ENCODE measurements at places on chromosomes 7 and 10.

DNA sequence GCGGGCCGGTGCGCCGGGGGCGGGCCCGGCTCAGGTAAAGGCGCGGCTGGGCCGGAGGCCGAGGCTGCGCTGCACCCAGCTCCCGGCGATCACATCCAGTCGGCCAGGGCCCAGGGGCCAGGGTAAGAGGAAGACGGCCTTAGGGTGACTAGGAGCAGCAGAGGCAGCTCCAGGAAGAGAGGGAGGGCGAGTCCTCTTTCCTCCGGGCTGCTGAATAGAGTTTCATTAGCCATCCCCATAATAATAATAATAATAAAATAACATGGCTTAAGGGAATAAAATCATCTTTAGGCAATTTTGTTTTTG is 44.8 kb upstream of the CDK1 start:
- peaks cover 6% of the 10 kb centered on the region for H3K4me1 ChIP-seq
- H3K4me3 ChIP-seq = peak overlapping the region; percentile 75
- H3K27me3 ChIP-seq = peaks cover 15% of the 10 kb centered on the region
- no peaks in the 10 kb centered on the region for H3K36me3 ChIP-seq
- peak; percentile 78 for DNase-seq

GRCh38 chr7:152759949-152760853 is 649 bp downstream of the ACTR3B start:
- H3K27ac ChIP-seq = peak overlapping the region; percentile 92
- DNase-seq = peak; percentile 29
- peaks cover 13% of the 10 kb centered on the region for H3K4me1 ChIP-seq
- no peaks in the 10 kb centered on the region for H3K36me3 ChIP-seq
- no peaks in the 10 kb centered on the region for H3K27me3 ChIP-seq
- peak overlapping the region; percentile 99 for H3K4me3 ChIP-seq

- no peak overlapping the region for H3K4me3 ChIP-seq
- H3K4me1 ChIP-seq = peaks cover 11% of the 10 kb centered on the region
- peak overlapping the region; percentile 9 for H3K27ac ChIP-seq
- H3K36me3 ChIP-seq = no peaks in the 10 kb centered on the region
- H3K27me3 ChIP-seq = peaks cover 15% of the 10 kb centered on the region
- DNase-seq = no peak
These were observed 24.4 kb upstream of the PITRM1 start for GRCh38 chr10:3196958-3197347.

- H3K4me1 ChIP-seq = no peaks in the 10 kb centered on the region
- no peaks in the 10 kb centered on the region for H3K27me3 ChIP-seq
- DNase-seq = no peak
- no peak overlapping the region for H3K4me3 ChIP-seq
These were observed 180.6 kb upstream of the CHRM2 start for GRCh38 chr7:136687693-136688322.

GRCh38 chr10:92475357-92475868 is 98.5 kb downstream of the IDE start:
- no peaks in the 10 kb centered on the region for H3K4me1 ChIP-seq
- no peak for DNase-seq
- no peak overlapping the region for H3K27ac ChIP-seq
- no peaks in the 10 kb centered on the region for H3K36me3 ChIP-seq

All from transverse colon (tissue), 4 donors.